ENCODE measurements at places on chromosomes 1 and 21. TPM values are rescaled to one million over a fixed set of nuclear protein-coding genes. Genes with fewer than 3 reads are reported as not detected.

- no peak for DNase-seq
Measured at GRCh38 chr1:172108161-172108893, 267.0 kb downstream of the DNM3 start.

DNA sequence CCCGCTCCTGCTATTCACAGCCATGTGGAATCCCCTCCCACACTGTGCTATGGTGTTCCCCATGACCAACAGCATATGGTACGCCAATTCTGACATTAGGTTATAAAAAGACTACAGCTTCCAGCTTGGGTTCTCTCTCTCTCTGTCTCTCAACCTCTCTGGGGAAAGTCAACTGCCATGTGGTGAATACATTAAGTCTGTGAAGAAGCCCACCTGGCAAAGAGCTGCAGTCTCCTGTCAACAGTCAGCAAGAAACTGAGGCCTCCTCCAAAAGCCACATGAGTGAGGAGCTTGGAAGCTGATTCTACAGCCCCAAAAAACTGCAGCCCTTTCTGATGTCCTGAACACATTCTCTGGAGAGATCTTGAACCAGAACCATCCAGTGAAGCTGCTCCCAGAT is 25.0 kb upstream of the LRRC38 start:
- DNase-seq: no peak

GRCh38 chr21:26683996-26684395 is 110.9 kb upstream of the CYYR1 start:
- DNase-seq: no peak

DNA sequence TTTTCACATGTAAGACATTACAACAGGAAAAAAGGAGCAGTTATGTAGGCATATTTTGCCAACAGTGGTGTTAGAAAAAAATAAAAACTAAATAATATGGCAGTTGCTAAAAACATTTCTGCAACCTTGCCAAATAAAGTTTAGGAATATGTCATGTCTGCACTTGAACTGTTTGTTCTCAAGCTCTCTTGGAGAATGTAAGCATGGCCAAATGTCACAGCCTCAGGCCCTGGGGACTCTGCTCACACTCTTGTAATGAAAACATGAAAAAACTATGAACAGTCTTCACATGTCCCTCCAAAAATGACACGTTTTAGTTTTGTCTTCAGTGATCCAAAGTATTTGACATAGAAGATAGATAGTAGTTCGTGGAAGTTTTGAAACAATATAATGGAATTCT is 753.3 kb downstream of the LTN1 start:
- no peak for DNase-seq

- no peak for DNase-seq
Measured at GRCh38 chr1:60936163-60936562, 146.2 kb upstream of the NFIA start.

CLK2 gene
- 34.3 TPM for total RNA-seq

ARHGAP29 gene
- total RNA-seq: 6.3 TPM

SLC30A10 gene
- 11.3 TPM for total RNA-seq

DNA sequence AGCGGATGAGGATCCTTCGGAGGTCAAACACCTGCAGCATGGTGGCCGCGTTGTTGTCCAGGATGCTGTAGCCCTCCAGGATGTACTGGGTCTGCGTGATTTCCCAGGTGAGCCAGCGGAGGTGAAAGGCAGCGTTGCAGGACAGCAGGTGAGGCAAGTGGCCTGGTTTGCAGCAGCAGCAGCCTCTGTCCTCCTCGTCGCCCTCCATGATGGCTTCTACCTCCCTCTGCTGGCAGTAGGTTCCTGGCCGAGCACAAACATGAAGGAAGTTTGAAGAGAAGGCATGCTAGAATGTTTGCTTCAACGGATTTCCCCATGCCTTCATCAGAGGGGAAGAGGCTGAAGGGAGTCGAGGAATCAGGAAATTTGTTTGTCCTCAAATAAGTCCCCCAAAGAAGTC is 74.7 kb downstream of the NTPCR start:
- peak; percentile 72 for DNase-seq

SPRR2A gene
- total RNA-seq: not detected

GRCh38 chr1:62924983-62925790 is 141.3 kb downstream of the ATG4C start:
- DNase-seq: no peak

DNA sequence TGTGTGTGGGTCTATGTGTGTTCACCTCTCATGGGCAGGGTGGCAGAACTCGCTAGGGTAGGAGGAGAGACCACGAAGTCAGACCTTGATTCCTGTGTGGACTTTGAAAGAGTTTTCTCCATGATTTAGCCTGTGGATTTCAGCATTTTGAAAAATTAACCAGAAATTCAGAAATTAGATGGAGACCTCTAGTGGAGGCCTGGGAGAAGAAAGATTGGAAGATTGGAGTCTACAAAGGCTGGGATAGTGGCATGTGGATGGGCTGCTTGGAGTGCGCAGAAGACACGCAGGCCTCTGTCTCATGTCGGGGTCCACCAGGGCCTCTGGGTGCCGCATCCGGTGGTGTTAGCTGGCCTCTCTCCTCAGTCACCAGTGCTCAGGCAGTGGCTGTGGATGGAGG is 18.9 kb upstream of the IGSF5 start:
- DNase-seq: no peak

- no peak for DNase-seq
Measured at GRCh38 chr1:203124546-203125317, 2.8 kb upstream of the ADORA1 start.

PTPRF gene
- 671 TPM for total RNA-seq

DNA sequence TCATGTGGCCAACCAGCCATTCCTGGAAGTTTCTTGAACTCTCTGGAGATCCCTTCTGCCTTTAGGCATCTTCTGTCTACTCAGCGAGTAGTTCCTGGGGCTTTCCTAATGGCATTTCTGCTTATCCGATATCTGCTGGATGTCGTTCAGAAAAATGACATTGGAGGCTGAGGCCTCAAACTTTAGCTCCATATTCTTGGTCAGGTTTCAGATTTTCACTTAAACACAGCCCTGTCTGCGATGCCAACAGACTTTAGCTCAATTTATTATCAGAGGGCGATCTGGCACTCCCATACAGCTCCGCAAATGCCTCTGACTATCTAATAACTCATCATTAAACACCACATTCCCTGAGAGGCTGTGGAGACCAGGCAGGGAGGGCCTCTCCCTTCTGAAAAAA is 46.3 kb upstream of the ETS2 start:
- no peak for DNase-seq

DNA sequence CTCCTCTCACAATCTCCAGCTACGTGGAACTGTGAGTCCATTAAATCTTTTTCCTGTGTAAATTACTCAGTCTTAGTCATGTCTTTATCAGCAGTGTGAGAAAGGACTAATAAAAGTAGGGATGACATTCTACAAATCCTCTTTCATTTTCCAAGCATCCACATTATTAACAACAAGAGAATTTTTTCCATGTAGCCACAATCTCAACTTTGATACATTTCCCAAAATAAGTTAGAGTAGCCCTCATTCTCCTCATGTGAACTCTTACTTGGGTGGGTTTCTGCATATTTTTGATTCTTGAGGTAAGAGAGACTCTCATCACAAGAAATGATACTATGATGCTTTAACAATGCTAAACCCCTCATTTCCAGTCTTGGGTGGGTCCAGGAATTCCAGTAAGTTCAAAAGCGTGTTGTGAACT is 52.8 kb downstream of the TNFSF18 start:
- DNase-seq: no peak

SMPDL3B gene
- 62.4 TPM for total RNA-seq

RGS5 gene
- total RNA-seq: 32.3 TPM

DNA sequence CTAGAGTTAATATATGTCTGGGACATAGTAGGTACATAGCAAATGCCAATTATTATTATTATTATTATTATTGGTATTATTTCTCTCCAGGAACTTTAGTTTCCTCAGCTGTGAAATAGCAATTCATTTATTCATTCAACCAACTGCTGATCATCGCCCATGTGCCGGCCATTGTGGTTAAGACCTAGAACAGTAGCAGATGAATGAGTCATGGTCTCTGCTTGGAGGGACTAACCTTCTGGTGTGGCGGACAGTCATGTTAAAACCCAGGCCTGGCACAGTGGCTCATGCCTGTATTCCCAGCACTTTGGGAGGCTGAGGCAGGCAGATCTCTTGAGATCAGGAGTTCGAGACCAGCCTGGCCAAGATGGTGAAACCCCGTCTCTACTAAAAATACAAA is 23.8 kb upstream of the LDLRAP1 start:
- DNase-seq: no peak

DNA sequence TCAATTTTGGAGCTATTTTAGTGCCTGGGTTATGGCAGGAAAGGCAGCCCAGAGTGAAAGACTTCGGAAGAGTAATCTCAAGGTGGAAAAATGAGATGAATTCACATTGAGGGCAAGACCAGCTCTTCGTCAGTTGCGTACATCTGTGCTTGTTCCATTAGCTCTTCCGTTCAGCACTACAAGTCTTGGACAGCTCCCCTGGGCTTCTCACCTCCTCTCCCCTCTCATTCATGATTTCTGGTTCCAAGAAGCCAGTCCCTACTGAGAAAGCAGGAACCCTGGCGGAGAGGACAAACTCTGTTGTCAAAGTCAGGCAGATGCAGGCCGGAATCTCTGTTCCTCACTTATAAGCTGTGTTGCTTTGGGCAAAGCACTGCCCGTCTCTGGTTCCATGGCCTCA is 76.5 kb downstream of the ACTL8 start:
- peak; percentile 20 for DNase-seq

DNA sequence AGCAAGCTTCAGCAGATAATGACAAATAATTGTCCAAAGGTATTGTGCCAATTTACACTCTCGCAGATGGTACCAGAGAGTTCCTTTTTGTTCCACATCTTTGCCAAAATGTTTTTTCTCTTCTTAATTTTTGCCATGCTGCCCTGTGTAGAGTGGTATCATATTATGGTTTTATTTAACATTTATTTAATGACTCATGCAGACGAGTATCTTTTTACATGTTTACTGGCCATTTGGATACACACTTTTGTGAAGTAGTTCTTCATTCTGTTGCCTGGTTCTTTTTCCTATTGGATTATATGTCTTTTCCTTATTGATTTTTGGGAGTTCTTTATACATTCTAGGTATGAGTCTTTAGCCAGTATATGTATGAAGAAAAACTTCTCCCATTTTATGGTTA is 151.1 kb downstream of the PCNX2 start:
- DNase-seq: no peak

SYT6 gene
- total RNA-seq: 0.14 TPM

GRCh38 chr1:232767305-232768074 is 37.7 kb upstream of the MAP10 start:
- peak; percentile 77 for DNase-seq

DNA sequence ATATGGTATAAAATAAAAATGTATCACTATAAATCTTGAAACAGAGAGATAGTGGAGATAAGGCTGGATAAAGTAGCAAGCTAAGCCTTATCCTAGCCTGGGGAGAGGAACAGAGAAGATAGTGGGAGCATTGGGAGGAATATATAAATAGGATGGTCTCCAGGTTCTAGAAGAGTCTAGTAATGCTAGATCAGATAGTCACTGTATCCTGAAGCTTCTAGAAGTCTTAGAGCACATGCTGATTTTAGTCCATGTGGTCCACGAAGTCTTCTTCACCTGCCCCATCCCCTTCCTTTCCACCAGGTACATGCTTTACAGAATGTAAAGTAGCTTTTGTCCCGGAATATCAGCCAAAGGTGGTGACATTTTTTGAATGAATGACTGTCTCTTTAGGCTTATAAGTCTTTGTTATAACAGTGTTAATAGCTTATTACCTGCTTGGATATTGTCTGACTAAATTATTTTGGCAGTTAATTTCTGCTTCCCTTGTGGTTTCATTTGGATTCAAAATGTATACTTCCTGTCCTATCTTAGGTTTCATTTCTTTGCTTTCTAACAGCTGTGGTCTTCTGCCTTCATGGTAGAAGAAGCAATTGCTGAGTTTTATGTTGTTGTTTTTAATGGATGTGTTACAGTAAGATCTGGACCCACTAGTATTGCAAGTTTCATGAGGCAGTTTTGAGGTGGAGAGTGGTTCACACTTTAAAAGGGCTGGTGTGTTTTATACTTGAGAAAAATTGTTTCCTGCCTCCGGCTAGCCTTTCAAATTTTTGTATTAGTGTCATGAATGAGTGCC is 5.9 kb downstream of the SMG7 start:
- no peak for DNase-seq

DNA sequence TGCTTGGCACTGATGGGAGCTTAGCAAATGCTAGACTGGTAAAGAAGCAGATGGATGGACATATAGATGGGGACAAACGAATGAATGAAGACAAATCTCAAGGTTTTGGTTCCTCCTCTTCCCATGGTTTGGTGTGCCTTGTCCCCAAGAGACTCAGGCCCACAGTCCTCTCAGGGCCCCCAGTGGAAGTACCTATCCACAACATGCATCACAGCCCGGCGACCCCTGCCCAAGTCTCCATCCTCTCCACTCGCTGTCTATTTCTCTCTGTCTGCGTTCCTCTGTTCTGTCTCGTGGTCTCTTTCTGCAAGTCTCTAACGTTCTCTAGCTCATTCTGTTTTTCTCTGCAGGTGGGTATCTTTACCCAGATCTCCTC is 85.8 kb downstream of the GLIS1 start:
- DNase-seq: no peak

GRCh38 chr1:27816921-27817630 is 13.5 kb upstream of the PPP1R8 start:
- no peak for DNase-seq

DYNLT5 gene
- total RNA-seq: 0.24 TPM

GRCh38 chr1:147486876-147487656 is 54.2 kb upstream of the BCL9 start:
- no peak for DNase-seq

GRCh38 chr1:18798946-18799345 is 60.5 kb downstream of the TAS1R2 start:
- no peak for DNase-seq

DNA sequence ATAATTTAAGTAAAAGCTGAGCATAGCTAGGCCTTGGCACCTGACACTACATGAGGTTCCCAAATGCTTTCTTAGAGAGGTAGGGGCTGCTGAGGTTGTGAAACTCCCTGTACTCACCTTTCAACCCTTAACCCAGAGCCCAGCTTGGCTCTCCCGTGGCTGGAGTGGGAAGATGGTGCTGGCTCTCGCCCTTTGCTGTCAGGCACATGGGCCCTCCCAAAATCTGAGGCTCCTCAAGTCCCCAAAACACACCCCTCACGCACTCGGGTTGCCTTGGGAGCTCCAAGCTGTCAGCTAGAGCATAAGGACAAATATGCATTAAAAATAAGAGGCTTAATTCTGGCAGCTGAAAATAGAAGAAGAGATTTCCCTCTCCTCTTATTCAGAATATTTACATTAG is 46.7 kb upstream of the PLPPR4 start:
- no peak for DNase-seq

GRCh38 chr1:148307583-148308185 is 155.6 kb upstream of the NBPF11 start:
- no peak for DNase-seq

Measured in left colon (tissue), 2 donors.